ENCODE measurements at places on chromosomes 7 and 10.

DNA sequence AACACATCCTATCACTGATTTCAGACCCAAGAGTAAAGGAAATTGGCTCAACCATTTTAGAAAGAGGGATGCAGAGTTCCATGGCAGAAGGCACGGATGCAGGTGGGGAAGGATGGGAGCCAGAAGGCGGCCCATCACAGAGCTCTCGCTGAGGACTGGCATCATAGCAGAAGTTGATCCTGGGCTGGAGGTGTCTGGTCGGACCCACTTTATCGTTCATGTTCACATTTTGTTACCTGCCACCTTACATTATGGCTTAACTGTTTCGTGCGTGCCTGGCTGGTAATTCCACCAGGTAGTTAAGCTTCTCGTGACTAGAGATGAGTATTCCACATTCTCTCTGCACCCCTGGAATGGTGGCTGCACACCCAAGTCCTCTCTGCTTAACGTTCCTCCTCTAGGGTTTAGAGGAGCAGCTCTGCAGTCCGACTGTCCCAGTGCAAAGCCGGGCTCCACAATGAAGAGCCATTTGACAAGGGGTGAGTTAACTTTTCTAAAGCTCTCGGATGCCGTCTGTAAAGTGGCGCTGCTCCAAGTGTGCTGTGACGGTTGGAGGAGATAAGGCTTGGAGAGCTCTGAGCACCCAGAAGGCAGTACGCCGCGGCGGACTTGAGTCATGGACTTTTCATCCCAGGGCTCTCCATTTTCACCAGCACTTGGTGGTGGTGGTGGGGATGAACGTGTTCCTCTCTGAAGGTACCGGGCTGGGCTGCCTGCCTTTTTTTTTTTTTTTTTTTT, 157.1 kb upstream of the SHH start:
- no peak for DNase-seq

DNA sequence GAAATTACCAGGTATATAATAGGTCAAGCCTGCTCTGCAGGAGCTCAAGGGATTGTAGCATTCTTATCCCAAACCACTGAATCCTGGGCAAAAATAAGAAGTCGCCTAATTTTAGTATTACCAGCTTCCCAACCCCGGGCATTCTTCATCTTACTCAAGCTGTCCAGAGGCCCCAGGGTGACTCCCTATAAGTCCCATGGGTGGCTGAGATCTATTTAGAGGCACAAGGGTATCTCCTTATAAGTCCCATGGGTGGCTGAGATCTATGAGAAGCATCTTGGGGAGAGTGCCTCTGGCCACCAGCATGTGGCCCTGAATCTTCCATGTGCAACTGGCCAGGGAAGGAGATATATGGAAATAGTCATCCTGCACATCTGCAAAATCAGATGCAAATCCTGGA, 38.9 kb downstream of the PRSS2 start:
- no peak for DNase-seq

DNA sequence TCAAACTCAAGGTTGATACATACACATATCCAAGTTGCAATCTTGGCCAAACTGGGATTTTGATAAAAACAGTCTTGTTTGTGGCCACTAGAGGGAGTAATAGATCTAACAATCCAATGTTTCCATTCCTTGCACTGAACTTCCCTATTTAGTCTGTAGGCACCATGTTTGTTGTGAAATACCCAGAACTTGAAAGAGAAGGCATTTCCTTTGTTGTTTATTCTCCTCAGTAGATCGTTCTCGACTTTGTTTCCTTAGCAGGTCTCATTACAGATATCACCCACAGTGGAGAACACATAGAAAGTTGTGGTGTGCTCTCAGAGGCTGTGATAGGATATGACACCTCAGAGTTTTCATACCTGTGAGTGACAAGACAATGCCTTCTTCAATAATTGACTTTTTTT, 70.3 kb upstream of the MXI1 start:
- peak; percentile 26 for DNase-seq

GRCh38 chr10:79608505-79609375, 2.0 kb upstream of the SFTPA1 start:
- DNase-seq = peak; percentile 8

DNA sequence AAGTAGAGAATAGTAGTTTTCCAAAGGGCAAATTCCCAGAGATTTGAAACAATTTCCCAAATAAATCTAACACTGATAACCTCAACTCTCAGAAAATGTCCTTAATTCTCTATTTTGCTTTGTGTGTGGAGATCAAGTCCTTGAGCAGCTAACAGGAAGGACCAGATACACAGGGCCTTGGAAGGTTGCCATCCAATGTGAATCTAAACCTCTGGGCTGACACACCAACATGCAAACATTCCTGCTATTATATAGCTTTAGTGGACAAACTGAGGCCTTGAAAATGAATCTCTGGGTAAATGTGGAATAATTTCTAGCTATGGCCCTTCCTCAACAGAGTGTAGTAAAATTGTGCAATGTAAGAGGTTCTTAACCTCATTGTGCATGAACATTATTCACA, 44.1 kb upstream of the PARD3 start:
- no peak for DNase-seq

DNA sequence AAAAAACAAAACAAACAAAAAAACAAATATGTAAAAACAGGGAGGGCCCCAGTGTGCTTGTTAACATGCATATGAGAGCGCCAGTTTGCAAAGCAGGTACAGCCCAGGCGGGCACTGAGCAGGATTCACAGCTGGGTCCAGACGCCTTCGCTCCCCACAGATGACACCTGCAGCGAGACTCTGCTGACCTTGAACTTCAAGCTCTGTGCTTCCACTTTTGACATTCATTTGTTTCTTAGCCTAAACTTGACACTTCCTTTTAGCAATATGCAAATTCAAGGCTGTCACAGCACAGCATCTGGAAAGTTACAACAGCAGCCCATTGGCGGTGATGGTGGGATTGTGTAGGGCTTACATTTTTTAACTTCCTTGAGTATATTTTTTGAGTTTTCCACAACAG, 88.8 kb upstream of the TNS3 start:
- DNase-seq = peak; percentile 54

DNA sequence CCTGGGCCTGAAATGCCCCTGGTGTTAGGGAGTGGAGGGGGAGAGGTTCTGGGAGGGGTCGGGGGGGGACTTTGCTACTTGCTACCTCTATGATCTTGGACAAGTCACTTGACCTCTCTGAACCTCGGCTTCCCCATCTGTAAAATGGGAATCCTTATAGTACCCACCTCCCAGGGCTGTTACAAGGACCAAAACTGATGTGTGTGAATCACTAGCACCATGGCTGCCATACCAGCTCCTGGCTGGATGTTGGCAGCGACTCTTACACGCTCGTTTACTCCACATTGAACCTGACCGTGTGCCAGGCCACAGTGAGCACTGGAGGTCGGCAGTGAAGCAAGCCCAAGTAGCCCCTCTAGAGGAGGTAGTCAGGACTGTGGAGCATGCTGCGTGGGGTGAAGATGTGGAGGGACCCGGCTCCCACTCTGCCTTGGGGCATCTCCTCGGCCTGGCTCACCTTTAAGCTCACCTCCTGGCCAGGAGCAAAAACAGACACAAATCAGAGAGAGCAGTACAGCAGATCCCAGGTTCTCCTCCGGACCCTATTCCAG, 28.9 kb downstream of the PPIF start:
- DNase-seq = no peak

DNA sequence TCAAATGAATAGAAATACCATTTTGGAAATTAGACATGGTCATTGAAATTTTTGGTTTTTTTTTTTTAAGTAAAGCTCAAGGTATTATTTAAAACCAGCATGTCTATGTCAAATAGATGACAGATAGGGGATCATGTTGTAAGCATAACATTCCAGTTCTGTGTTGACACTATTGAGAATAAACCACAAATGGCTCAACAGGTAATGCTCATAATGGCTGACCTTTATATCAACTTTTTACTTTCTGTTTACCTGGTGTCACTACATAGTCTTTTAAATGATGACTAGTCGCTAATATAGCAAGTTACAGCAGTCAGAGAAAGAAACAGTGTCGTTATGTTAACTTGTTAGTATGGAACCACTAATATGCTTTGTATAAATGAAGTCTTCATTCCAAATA, 616.0 kb downstream of the GATA3 start:
- no peak for DNase-seq

GRCh38 chr10:12018438-12019282, 23.9 kb downstream of the UPF2 start:
- no peak for DNase-seq

- no peak for DNase-seq
These were observed 22.1 kb downstream of the CLDN12 start for GRCh38 chr7:90425376-90425775.

DNA sequence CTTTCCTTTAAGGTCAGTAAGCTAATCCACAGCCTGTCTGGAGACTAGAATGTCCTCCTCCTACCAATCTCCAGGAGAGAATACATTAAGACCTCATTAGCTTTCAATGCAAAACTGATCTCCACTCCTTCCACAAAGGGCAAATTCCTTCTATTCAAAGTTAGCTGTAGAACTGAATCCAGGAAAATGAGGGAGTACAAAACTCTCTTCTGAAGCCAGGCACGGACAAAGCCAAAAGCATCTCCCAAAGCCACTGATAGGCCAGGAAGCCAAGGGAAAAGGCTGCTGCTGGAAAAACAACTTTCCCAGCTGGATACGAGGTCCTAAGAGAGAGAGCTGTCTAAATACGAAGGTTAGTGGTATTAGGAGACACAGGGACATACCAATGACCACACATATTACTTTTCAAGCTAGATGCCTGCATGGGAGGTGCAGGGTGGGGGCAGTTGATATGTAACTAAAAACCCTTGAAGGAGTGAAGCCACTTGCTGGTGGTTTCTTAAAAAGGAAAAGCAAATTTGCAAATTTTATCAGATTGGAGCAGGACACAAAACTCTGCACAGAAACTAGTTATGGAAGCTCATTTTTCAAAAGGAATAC, 43.6 kb downstream of the MKX start:
- no peak for DNase-seq

DNA sequence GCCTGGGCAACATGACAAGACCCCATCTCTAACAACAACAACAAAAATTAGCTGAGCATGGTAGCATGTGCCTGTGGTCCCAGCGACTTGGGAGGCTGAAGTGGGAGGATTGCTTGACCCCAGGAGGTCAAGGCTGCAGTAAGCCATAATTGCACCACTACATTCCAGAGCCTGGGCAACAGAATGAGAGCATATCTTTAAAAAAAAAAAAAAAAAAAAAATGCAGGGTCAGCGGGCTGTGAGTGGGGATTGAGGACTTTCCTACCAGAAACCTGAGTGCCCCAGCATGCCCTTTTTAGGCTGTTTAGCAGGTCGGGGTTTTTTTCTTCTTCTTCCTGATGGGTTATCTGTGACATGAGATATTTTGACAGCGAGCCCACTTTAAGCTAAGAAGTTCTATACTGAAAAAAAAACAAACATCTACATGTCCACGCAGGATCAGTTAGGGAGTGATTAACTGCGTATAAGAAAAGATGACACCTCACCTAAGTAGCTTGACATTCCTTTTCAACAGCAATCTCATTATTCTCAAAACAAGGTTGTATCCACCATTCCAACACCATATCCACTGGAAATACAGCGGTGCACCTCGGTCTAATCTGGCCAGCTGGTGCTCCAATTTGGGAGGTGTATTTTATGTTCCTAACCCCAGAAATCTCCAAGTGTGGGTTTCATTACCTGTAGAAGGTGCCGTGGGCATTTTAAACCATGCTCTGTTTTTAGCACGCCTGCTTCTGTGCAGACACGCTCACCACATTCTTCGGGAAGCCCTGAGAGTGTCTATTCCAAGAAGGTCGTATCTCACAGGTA, 13.8 kb upstream of the RFC2 start:
- no peak for DNase-seq

DNA sequence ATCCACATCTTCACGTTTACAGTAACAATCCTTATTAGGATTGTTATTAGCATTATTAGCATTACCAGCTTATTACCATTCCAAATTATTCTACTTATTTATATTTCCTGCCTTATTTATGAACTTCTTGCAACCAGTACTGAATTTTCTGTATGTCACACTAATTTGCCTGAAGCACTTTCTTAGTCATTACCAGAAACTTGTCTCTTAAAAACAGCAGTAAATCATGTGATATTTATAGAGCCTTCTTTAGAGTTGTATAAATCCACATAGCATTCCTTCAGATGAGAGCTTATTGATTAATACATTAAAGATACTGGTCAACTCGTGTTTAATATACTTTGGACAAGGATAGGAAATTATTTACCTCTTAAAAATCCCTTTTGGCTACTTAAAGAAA, 618.6 kb downstream of the SUGCT start:
- DNase-seq = no peak

GRCh38 chr10:44171765-44172164, 213.1 kb downstream of the CXCL12 start:
- DNase-seq = no peak

GRCh38 chr10:102660888-102661657, 16.8 kb downstream of the TRIM8 start:
- peak; percentile 76 for DNase-seq

DNA sequence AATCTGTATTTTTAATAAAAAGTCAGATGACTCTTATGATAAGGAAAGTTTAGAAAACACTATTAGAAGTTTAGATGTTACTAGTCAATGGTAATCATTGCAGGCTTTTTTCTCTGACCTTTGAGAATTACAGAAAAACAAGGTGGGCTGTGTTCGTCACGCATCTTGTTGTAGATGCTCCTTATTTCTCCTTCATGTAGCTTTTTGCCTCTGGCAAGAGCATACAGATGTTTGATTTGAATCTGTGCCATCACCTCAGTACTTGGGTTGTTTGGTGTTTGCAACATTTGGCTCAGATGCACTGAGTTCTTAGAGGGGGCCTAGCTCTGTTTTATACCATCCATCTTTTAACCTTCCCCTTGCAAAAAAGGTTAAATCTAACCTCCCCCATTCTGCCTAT, 11.5 kb downstream of the TAS2R16 start:
- no peak for DNase-seq

DNA sequence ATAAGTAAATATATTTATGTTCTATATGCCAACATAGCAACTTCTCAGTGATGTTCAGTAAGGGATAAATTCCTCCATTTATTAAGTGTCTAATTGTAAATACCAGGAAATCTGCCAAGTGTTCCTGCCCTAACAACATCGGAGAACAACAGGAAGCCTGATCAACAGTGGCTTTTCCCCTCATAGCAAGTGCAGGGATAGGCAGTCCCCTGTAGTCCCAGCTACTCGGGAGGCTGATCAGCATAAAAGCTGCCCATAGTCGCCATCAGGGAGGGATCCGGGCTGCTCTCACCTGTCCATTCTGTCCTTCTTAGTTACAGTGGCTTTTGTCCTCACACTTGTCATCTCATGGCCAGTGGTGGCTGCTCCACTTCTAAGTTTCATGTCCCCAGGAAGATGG, 141.3 kb downstream of the IDE start:
- DNase-seq = no peak

DNA sequence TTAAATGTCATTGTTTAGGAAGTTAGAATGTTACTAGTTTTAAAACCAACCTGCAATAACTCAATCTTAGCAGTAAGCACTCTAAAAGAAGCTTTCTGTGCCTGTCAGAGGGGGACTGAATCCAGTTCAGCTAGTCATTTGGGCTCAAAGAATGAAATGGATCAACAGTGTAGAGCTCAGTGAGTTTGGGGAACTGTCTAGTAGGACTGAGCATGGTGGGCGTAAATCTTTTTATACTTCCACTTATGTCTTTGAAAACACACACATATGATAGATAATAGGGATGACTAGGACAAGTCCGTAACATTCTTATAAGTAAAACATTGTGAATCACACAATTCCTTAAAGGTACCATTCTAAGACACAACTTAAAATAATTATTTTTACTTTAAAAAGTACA, 11.5 kb downstream of the GSAP start:
- DNase-seq = no peak
